ENCODE measurements at places on chromosomes 3 and 15.

GRCh38 chr15:95210436-95210981, 979.1 kb downstream of the MCTP2 start:
- no peak for DNase-seq

DNA sequence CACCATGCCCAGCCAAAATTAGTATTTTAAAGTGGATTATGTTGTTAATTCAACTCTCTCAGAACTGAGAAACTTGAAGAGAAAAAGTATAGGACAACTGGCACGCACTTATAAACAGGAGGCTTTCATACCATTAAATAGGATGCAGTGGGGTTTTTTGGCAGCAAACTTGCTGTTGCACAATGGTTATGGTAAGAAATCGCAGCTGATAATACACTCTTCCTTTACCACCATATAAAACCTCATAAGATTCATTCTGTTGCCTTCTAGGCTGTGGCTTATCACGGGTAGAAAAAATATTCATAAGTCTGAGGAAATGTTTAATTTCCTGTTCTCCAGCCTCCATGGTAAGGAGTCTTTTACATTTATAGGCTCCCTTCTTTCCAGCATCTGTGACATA, 95.3 kb downstream of the TMCO5A start:
- DNase-seq, result no peak

DNA sequence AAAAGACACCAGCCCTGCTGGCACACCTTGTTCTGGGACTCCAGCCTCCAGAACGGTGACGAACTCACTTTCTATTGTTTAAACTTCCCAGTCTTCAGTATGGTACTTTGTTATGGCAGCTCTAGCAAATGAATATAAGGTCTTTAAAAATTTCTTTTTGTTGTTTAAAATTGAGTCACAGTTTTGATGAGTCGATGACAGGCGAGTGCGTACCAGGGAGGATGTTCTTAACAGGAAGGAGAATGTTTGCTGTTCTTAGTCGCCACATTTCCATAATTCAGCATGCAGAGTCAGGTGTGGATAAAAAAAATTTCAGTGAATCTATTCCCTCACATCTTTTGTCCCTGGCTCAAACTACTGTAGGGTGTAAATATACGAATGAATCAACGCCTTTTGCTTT, 12.4 kb downstream of the DNASE1L3 start:
- DNase-seq, result no peak

- DNase-seq, result no peak
These were observed 17.8 kb downstream of the TF start for GRCh38 chr3:133763797-133764683.

DNA sequence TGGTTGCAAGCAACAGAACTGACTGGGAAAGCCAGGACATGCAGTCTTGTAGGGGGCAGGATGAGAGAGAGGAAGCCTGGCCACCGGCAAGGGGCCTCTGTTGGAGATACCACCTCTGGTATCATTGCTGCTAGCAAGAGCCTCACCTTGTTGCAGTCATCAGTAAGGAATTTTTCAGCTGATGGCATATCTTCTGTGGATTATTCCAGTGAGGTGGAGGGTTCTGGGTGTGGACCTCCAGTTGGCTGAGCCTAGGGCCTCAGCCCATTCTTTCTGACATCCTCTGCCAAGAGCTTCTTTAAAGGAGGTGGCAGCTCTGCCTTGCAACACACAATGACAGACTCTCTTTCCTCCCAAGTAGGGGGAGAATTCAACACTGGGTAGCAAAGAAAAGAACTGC, 128.9 kb downstream of the AQP9 start:
- no peak for DNase-seq

DNA sequence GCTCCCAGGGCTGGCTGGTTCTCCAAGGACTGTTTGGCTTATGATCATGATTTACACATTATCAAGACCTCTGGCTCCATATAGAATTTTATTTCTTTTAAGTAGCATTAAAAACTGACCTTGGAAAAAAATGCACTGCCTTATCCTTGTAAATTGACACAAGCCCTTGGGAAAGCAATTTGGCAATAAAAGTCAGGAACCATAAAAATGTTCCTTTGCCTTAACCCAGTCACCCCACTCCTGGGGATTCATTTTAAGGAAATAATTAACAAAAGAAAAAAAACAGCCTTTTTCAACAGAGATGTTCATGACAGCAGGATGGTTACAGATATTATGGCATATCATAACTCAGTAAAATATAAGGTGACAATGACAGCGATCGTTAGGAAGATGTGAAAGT, 51.6 kb upstream of the NR2E3 start:
- DNase-seq, result no peak

DNA sequence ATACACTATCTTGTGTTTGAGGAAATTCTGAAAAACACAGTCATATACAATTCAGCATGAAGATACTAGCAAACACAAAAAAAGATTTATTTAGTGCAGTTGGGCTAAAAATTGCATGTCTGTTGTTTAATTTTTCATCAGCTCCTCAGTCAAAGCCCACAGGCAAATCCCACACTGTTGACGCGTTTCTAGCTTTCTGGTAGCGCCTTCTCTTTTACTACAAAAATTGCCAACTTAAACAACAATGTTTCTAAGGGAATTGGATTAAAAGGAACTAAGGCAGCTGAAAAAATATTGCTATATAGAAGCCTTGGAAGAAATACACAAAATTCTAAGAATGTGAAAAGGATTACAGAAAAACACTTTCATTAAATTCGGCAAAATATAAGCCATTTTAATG, 196.7 kb upstream of the P2RY1 start:
- no peak for DNase-seq

DNA sequence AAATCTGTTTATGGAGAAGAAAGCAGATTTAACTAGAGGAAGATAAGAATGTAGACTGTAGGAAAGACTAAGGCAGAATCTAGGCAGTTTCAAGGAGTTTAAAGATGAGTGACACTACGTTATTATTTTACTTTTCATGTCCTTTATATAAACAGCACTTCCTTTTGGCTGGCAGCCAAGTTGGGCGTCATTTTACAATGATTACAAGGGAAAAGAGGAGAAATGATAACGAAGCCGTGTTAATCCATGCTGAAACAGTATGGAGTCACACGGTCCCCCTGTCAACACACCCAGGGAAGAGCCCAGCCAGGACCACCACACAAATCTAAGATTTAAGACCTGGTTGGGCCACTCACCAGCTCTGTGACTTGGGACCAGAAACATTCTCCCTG, 83.7 kb upstream of the NEO1 start:
- no peak for DNase-seq

- no peak for DNase-seq
These were observed 23.6 kb downstream of the NCK1 start for GRCh38 chr3:136885357-136886213.

- no peak for DNase-seq
These were observed 306.2 kb upstream of the DPPA4 start for GRCh38 chr3:109643590-109643989.

- no peak for DNase-seq
These were observed 29.3 kb upstream of the SACM1L start for GRCh38 chr3:45659661-45660566.

- peak; percentile 32 for DNase-seq
These were observed 39.6 kb downstream of the TGM4 start for GRCh38 chr3:44913868-44914468.

- DNase-seq, result no peak
These were observed 27.1 kb downstream of the HEG1 start for GRCh38 chr3:125028657-125029056.

GRCh38 chr3:74033381-74033780, 408.6 kb upstream of the PDZRN3 start:
- no peak for DNase-seq

GRCh38 chr3:45417930-45418847, 29.8 kb downstream of the LARS2 start:
- DNase-seq, result no peak

GRCh38 chr3:81799403-81799802, 38.0 kb upstream of the GBE1 start:
- no peak for DNase-seq

- DNase-seq, result no peak
These were observed 76.0 kb upstream of the FAN1 start for GRCh38 chr15:30827625-30828303.

DNA sequence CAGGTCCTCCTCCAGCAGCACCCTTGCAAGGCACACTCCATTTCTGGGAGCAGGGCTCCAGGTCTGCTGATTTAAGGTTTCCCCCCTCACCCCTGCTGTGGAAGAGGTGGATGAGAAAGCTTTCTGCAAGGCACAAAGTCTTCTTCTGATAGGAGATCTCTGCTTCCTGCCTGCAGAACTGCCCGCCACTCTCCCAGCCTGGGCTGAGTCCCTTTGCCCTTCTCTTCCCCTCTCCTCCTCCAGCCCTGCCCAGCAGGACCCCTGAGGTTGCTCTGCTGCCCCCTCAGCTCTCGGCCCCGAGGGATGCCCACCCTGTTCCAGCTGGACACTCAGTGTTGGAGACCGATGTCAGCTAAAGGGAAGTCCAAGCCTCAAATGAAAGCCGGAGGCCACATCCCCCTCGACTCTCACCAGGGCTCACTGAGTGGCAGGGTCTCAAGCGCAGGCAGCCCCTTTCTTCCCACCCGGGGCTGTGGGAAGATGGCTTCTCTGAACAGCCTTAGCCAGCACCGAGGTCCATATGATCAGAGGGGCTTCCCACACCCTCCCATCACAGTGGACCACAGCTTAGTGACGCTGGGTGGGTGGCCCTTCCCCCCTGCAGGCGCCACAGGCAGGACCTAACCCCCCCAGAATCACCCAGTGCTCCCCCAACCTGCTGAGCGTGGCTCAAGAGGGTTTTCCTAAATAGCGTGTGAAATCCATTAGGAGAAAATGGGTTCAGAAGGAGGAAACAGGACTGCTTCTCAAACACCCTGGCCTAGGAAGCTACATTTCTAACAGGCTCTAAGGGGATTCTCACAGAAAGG, 4.0 kb downstream of the ATP10A start:
- no peak for DNase-seq

GRCh38 chr3:72282918-72283317, 498.0 kb upstream of the PROK2 start:
- no peak for DNase-seq

- no peak for DNase-seq
These were observed 17.5 kb upstream of the SLC25A26 start for GRCh38 chr3:66203275-66203674.

DNA sequence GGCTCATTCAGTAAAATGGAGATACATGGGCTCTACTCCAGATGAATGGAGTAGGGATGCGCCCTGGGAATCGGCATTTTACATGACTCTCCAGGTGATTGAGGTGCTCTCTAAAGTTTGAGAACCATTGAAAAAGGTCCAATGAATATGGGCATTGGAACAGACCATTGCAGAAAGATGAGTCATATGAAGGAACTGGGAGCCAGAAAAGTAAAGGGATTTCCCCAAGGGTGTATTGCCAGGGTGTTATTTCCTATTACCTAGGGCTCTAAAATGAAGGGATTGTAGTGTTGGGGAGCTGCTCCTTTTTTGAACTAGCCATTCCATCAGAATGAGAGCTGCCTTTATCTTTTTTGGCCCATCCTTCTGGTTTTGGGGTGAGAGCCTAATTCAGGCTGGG, 21.7 kb downstream of the CLDN11 start:
- no peak for DNase-seq

DNA sequence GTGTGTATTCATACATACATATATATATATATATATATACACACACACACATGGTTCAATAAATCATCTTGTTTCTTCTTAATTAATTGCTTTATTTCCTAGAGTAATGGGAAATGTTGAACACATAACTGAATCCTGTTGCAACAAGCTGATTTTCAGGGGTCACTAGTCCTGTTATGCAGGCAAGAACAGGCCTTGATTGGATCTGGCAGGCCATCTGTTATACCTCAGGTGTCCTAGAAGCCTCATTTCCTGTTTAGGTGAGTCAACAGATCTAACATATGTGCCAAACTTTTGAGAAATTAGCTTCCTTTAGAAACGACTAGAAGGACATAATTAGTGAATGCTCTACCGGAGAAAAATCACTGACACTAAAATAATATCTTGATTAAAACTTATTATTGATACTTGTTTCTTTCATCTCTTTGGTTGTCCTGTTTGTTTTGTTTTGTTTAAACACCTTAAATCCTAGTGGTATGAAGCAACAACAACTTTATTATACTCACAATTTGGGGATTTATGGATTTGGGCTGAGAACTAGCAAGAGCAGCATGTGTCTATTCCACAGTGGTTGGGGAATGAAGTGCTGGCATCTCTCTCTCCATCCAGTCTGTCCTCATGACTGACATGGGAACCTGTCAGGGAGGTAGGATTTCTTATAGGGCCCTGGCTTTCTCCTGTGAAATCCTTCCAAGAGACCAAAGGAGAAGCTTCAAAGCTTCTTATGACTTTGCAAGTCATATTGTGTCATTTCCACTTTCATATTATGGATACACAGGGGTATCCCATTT, 552.6 kb downstream of the NSUN3 start:
- DNase-seq, result no peak

- no peak for DNase-seq
These were observed 33.8 kb upstream of the TFRC start for GRCh38 chr3:196115678-196116083.

- DNase-seq, result peak; percentile 25
These were observed 287.2 kb downstream of the CGGBP1 start for GRCh38 chr3:87771337-87772192.

GRCh38 chr3:141229132-141229531, 2.5 kb upstream of the PXYLP1 start:
- no peak for DNase-seq

DNA sequence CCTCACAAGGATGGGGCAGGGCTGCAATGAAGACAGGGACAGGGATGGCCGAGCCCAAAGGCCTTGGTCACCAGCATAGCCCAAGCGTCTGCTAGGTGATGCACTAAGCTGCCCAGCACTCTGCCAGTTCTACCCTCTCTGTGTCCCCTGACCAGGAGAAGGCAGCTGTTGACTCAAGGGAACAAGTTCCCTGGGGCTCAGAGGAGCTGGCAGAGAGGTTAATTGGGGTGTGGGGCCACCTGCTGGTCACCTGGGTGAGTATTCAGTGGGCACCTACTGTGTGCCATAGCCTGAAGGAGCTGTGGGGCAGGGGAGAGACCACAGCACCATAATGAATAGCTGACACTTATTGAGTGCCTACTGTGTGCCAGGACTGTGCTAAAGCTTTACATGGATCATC, 22.0 kb upstream of the DOCK3 start:
- DNase-seq, result no peak

GRCh38 chr3:49219132-49219531, 47.7 kb downstream of the KLHDC8B start:
- no peak for DNase-seq

DNA sequence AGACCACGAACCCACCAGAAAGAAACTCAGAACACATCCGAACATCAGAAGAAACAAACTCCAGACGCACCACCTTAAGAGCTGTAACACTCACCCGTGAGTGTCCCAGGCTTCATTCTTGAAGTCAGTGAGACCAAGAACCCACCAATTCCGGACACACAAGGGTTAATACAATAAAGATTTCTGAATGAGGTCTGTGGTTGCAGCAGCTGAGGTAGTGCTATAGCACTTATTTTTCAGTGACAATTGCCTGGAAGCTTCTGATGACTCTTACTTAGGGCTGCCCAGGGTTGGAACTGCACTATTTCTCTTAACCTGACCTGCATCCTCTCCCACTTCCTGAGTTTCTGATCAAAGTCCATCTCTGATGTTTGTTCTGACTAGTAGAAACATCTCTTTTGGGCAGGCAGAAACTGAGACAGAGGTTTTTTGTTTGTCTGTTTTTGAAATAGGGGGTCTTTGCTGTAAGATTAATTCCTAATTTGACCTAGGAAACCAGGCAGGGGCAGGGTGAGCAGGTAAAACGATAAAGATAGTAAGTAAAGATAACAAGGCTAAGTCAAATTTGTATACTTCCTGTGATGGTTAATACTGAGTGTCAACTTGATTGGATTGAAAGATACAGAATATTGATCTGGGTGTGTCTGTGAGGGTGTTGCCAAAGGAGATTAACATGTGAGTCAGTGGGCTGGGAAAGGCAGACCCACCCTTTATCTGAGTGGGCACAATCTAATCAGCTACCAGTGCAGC, 169.1 kb downstream of the GAP43 start:
- no peak for DNase-seq

All from GDM1 (cell line).